SW480 (cell line): ENCODE measurements at places on chromosomes 6 and 20.
A peak's percentile ranks its signal among the peaks of the same experiment; 100 is the strongest.

GRCh38 chr6:18388942-18389341 lies 1.8 kb downstream of the RNF144B start:
- DNase-seq, result no peak

DNA sequence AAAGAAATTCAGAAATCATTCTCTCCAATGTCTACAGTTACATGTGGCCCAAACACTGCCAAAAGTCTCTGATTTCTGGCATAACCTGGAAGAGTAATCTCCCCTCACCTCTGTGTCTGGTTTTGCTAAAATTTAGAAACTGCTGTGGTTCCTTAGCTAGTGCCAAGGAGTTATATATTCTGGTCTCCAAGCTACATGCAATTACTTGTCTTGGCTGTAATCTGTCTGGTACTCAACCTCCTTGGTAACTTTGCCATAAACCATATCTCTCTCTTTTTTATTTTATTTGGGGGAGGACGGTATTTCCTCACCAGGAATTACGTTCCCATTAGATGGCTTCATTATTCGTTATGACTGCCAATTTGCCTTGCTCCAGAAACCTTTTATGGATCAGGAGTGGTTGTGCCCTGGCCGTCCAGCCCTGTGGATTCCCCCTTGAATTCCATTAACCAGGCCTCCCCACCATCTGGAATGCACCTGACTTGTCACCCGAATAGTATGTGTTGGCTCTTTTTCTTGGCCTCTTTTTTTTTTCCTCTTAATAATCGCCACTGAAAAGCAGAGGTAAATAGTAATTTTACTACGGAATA lies 400.0 kb downstream of the CD83 start:
- DNase-seq, result no peak

GRCh38 chr20:9258901-9259300 lies 190.0 kb downstream of the PLCB4 start:
- no peak for DNase-seq

DNA sequence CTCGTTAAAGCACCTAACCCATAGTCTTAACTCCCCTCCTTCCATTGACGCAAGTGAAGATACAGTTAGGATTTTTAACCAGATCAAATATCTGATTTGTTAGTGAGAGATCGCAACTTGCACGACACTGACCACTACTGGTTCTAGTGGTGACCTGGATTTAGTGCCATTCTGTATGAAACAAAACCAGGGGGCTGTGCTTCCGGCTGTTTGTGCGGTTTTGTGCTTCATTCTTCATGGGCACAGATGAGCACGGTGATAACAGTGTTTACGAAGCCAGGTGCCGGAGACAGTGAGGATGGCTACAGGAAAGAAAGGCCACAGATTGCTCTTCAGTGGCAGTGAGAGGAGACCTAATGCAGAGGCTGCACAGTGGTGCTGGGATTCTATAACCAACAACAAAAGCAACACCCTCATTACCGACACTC lies 75.5 kb downstream of the NOL4L start:
- peak; percentile 78 for DNase-seq

DNA sequence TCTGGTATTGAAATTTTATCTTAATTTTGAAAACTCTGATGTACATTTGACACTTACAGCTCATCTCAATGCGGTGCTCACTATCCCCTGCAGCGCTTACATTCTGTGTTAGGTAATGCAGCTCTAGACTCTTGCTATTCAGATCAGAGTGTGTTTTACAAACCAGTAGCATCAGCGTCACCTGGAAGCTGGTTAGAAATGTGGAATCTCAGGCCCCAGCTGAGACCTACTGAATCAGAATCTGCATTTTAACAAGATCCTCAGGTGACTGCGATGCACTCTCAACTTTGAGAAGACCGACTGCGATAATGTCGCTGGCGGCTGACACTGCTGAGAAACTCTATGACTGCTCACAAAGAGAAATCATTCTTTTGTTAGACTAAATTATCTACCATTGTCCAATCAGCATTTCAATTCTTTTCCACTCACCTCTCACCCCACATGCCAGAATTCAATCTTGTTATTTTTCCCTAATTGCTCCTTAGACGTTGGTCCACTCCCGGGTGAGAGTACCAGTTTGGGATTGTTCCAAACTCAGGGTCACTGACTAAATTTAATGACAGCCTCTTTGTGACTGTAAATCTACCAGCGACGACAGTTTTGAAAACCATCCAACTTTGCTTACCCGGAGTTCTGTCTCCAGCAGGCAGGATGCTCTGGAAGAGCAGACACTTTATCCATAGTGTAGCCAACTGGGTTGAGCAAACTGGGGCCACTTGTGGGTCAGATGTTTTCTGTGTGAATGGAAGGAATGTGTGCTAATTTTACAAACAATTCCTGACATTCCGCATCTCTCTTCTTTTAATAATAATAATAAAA lies 140.1 kb upstream of the BTBD3 start:
- no peak for DNase-seq

DNA sequence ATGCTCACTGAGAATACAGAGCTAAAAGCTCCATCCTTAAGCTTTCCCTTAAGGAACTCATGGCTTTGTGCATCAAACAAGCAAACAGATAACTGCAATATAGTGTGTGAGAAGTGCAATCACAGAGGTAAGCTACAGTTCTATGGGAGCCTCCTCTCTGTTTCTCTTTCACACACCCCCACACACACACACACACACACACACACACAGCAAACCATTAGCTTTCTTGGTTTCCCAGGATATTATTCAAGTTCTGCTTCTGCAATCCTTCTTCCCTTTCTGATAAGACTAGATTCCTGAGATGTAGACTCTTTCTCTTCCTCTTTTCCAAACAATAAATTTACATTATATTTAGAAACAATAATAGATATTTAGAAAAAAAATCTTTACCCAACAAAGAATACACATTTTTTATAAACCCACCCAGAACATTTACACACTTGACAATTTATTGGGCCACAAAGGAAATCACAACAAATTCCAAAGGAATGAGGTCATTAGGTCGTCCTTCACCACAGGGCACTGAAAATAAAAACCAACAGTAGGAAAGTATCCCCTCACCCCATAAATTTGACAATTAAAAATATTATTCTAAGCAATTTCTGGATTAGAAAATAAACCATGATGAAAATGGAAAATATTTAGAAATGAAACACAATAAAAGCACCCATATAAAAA lies 9.3 kb upstream of the GFOD1 start:
- no peak for DNase-seq

DNA sequence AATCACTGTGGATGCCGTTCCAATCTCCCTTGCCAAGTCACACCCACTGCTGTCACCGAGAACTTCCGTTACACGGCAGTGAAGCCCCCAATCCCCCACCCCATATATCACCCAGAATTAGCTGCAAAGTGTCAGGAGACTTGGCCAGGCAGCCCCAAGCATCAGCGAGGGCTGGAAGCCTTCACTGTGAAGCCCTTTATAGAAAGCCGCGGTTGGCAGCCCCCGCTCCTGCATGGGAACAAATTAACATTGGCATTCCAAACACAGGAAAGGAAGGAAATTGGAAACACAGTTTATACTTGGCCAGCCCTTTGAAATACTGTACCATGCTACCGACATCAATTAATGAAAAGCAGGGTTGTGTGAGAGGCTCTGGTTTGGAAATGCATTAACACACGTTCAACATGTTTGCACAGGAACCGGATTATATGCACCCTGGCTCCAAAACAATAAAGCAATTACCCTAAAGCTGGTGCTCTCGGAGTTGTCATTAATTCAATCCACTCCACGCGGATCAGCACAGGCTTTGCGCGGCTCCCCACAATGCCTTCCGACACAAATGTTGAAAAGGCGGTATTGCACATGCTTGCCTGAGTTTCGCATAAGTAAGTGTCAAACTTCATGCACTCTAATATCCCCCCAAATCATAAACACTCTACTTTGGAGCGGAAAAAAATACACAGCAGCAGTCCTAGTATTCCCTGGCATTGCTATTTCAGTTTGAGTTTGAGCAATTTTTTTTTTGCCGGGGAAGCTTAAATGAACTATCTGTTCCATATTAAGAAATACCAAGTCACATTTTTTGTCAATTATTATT lies 7.1 kb downstream of the BMP7 start:
- peak; percentile 79 for DNase-seq

GRCh38 chr6:29967379-29968010 lies 25.2 kb downstream of the HLA-A start:
- peak; percentile 44 for DNase-seq

DNA sequence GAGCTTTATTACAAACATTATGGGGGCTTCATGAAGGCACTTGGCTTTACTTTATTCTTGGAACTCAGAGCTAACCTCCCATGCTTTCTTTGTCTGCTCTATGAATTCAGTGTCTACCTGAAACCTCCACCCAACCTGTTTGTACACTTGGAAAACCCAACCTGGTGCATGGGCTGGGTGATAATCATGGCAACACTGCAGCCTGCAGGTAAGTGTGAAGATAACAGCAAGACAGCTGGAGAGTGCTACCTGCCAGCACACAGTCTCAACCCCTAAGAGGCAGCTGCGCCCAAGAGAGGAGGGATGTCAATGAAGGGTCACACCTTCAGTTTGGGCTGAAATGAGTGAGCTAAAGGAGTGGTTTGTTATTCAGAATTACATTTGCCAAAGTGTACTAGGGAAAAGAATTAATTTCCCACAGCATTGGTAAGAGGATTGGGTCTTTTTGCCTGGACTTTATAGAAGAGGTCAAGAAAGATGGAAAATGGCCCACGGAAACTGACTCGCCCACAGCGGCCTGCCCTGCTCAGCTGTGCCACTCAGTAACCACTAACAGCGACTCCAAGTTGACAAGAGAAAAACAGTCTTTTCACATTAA lies 24.4 kb downstream of the FOXQ1 start:
- peak; percentile 86 for DNase-seq

GRCh38 chr20:38935285-38935684 lies 9.1 kb downstream of the FAM83D start:
- peak; percentile 69 for DNase-seq

- DNase-seq, result no peak
Measured at GRCh38 chr6:119240257-119241110, 109.1 kb downstream of the MAN1A1 start.

DNA sequence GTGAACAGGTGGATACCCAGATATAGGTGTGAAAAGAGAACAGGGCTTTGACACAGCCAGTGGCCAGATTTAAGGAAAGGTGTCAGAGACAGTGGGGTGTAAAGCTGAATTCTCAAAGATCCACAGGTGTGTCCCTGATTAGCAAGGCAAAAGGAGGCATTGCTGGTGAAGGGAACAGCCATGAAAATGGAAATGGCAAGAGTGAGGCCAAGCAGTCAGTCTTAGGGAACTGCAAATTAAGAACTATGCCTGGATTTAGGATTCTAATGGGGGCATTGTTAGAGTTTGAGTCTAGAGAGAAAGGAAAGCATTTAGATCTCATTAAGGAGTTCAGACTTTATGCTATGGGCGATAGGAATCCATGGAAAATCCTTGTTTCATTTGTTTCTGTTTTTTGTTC lies 789.2 kb downstream of the MAFB start:
- no peak for DNase-seq

DNA sequence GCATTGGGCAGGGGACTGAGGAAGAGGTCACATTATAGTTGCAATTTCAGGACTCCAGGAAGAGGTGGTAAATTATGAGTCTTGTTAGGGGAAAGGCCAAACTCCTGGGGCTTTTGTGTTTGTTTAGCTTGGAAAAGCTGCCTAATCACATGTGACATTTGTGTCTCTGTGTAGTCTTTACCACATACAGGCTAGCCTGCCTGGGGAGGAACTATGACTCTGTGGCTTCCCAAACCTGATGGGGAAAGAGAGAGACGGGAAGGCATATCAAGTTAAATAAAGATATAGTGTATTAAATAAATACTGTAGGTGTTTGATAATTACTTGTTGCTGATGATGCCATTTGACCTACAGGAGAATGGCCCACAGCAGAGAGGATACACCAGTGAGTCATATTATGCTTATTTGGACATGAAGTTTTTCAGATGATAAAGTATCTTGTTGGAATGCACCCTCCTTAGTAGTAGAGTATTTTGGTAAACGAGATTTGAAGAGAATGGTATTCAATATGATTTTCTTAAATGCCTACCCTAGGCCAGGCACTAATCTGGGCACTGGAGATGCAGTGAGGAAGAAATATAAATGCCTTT lies 4.0 kb downstream of the BLTP3A start:
- DNase-seq, result no peak

DNA sequence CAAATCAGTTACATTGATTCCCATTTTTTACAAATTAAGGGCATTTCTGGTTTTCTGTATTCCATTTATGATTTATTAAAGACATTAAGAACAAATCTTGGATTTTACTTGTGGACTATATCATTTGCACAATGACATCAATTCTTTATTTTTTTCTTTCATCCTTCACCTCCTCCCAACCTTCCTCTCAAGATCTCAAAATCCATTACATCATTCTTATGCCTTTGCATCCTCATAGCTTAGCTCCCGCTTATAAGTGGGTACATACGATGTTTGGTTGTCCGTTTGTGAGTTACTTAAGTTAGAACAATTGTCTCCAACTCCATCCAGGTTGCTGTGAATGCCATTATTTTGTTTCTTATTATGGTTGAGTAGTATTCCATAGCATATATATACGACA lies 752.8 kb downstream of the CD109 start:
- DNase-seq, result no peak

DNA sequence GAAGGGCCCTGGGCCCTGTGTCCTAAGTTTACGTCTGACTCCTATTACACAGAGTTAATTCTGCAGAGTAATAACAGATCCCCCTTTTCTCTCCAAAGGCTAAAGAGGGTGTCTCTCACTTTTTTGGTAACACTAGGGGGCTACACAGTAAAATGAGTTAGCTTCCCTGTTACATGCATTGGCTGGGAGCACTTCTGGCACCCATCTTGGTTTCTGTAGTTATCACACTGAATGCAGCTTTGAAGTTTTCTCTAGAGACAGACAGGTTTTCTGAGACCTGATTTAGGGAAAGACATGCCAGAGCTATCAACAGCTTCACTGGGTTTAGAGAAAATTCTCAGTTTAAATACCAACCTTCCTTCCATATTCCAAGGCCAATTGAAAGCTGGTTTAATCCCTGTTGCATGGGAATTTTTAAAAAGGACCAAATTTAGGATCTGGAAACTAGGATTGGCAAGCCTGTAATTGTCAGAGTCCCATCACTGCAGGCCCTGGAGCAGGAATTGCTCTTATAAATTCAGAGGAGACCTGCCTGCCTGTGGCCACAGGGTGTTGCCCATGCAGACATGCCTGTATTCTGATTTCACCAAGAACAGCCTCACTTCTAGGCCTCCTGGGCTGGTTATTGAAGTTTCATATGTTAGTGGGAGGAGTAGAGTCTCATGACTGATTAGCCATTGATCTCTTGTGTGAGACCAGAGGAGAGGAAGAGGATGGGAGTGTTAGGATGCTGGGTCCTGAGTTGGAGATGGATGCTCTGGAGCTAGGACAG lies 29.4 kb downstream of the RNF8 start:
- no peak for DNase-seq

GRCh38 chr6:119339941-119340456 lies 9.6 kb downstream of the MAN1A1 start:
- no peak for DNase-seq

- no peak for DNase-seq
Measured at GRCh38 chr6:29974901-29975560, 32.7 kb downstream of the HLA-A start.

DNA sequence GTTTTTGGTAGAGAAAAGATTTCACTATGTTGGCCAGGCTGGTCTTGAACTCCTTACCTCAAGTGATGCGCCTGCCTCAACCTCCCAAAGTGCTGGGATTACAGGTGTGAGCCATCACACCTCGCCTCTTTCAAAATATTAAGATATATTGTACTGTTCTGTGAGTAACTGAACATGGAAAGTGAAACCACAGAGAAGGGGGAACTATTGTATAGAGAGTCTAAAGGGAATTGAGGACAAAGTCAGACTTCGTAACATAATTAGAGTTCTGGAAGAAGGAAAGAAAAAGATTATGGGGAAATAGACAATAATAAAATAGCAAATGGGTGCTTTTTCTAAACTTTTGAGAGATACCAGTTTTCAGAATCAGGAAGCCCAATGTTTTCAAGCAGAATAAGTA lies 17.4 kb upstream of the AKAP7 start:
- no peak for DNase-seq
